ENCODE measurements at places on chromosomes 6 and 20.

DNA sequence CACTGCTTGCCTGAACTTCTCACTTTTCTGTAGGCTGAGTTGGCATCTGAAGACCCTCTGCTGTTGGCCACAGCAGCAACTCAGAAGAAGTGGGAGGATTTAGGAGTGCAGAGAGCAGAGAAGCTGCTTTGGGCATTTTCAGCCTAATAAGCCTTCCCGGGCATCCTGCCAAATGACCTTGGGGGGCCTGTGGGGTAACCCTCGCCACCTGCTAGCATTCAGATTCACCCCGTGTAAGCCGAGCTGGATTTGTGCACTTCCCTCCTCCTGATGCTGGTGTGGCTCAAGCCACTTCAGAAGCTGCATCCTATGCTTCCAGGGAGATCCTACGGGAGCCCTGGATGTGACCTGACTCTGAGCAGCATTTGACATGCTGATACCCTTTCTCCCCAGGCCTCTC, 114.8 kb downstream of the LRFN2 start:
- DNase-seq, result no peak

DNA sequence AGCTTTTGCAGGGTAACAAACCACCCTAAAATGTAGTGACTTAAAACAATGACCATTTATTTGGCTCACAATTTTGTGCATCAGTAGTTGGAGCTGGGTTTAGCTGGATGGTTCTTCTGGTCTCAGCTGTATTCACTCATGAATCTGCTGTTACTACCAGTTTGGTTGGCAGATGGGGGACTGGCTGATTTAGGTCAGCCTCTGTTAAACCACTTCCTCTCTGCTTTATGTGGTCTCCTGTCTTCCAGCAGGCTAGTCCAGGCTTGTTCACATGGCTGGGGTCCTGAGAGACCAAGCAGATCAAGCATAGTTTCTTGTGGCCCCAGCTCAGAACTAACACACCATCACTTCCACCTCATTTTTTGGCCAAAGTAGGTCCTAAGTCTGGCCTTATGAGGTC, 67.2 kb upstream of the LAMP5 start:
- no peak for DNase-seq

GRCh38 chr20:40639676-40640355, 49.2 kb downstream of the MAFB start:
- DNase-seq, result no peak

DNA sequence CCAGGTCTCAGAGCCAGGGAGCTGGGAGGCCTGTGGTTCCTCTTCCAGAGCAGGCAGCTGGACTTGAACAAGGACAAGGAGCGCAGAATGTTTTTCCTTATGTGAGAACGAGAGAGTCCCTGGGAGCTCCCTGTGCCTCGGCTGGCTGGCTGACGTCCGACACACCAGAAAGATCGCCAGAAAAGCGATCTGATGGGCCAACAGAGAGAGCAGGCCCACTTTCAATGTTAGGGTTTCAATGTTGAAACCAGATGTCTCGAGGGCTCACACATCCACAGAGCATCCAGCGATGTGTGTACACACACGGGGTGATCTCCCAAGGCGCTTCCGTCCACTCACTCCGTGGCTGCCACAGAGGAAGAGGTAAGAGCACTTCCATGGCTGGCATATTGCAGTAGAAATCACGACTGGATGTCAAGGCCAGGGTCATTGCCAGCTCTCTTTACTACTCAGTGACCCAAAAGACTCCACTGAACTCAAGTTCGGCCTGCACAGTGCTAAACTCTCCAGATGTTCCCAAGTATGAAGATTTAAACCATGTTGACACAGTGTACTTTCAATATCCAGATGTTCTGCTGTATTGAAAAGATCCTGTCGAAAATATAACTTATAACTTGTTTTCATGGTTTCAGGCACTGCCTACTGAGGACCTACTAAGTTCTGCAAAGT, 70.8 kb upstream of the FOXC1 start:
- DNase-seq, result no peak

- DNase-seq, result no peak
Measured at GRCh38 chr6:84809455-84809854, 45.1 kb upstream of the TBX18 start.

GRCh38 chr6:45959534-45960145, 56.0 kb downstream of the CLIC5 start:
- no peak for DNase-seq

Measured in LoVo (cell line).